ENCODE measurements at places on chromosomes 7 and 10.

DNA sequence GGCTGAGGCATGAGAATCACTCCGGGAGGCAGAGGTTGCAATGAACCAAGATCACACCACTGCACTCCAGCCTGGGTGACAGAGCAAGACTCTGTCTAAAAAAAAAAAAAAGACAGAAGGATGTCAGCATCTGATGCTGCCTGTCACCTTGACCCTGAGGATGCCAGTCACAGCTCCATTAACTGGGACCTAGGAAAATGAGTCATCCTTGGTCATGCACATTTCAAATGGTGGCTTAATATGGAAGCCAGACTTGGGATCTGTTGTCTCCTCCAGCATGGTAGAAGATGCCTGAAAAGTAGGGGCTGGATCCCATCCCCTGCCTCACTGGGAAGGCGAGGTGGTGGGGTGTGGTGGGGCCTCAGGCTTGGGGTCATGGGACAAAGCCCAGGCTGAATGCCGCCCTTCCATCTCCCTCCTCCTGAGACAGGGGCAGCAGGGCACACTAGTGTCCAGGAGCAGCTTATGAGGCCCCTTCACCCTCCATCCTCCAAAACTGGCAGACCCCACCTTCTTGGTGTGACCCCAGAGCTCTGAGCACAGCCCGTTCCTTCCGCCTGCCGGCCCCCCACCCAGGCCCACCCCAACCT lies 1.3 kb downstream of the NOS3 start:
- no peak for DNase-seq

DNA sequence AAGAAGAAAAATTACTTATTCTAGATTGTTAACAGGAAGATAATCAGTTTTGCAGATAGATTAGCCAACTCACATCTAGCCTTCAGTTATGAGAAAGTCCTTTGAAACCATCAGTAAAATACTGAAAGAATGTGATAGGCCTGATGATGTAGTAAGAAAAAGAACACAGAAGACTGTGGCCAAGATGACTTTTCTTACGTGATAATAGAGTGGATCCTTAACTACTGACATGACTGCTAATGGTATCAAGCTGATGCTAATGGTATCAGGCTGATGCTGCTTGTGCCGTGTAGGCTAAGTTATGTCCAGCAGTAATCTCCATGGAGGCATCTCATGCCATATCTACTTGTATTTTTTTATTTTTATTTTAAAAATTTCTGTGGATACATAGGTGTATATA lies 114.2 kb downstream of the GLCCI1 start:
- no peak for DNase-seq

DNA sequence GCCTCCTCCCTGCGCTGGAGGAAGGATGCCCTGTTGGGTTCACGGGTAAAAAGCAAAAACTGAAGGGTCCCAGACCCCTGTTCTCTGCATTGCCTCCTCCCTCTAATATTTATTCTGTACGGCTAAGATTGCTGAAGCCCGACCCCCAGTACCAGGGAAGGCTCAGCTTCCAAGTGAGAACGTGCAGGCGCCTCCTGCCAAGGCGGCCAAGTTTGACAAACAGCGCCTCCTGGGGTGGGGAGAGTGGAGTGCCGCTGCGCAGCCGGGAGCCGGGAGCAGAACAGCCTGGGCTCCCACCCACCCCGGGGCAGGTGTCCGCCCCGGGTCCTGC lies 4.7 kb upstream of the EBF3 start:
- DNase-seq, result no peak

GRCh38 chr7:16747102-16747501 lies 6.5 kb upstream of the TSPAN13 start:
- no peak for DNase-seq

- no peak for DNase-seq
These were observed 65.9 kb downstream of the PDIA4 start for GRCh38 chr7:148962440-148962822.

GRCh38 chr10:87880336-87880735 lies 16.9 kb downstream of the PTEN start:
- no peak for DNase-seq

- no peak for DNase-seq
These were observed 99.0 kb downstream of the UBE2H start for GRCh38 chr7:129853661-129854268.

DNA sequence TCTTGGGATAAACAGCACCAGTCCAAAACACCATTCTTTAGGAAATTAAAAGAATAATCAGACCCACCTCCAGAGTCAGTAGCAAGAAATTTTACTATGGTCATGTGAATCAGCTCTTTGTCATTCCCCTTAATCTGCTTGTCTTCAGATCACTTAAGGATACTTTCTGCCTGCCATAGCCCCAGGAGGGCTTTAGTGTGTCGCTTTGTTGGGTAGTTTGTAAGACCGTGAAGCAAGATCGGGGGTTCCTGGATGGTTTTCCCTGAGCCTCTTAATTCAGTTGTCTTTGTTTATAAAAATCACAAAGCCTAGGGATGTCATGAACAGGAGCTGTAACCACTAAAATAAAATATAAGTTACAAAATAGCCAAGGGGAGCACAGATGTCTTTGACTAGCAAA lies 223.6 kb downstream of the RELN start:
- DNase-seq, result no peak

- no peak for DNase-seq
These were observed 70.0 kb upstream of the AGBL3 start for GRCh38 chr7:134916171-134916883.
